NCI-H446 treated with DMSO at 0.1 percent for 48 hours (cell line): ENCODE measurements at places on chromosomes 13 and 19.

DNA sequence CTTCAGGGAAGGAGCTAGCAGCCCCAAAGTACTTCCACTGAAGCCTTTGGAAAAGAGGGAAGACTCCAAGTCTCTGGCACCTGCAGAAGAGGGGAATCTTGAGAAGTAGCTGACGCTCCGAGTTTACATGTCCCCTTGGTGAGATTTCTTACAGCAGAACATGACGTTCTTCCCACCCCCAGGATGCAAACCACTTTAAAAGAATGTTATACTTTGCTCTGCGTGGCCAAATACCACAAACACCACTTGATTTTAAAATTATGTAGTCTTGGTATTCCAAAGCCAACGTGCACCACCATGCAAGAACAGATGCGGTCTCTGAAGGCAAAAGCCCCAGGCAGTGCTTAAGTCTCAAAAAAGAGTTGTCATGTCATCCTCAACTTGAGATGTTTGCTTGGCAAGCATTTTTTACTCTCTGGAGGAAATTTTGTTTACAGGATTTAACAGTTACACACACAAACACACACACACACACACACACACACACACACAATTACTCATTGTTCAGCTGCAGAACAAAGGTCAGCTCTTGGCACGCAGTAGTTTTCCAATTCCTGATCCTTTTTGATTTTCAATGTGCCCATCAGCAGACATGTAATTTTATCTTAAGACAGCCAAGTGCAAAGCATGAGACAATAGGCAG lies 106.1 kb downstream of the RGCC start:
- DNase-seq: no peak

- no peak for DNase-seq
Observed at GRCh38 chr13:79681069-79681468, 200.1 kb downstream of the NDFIP2 start.

- no peak for DNase-seq
Observed at GRCh38 chr13:47511647-47512046, 489.4 kb downstream of the SUCLA2 start.

DNA sequence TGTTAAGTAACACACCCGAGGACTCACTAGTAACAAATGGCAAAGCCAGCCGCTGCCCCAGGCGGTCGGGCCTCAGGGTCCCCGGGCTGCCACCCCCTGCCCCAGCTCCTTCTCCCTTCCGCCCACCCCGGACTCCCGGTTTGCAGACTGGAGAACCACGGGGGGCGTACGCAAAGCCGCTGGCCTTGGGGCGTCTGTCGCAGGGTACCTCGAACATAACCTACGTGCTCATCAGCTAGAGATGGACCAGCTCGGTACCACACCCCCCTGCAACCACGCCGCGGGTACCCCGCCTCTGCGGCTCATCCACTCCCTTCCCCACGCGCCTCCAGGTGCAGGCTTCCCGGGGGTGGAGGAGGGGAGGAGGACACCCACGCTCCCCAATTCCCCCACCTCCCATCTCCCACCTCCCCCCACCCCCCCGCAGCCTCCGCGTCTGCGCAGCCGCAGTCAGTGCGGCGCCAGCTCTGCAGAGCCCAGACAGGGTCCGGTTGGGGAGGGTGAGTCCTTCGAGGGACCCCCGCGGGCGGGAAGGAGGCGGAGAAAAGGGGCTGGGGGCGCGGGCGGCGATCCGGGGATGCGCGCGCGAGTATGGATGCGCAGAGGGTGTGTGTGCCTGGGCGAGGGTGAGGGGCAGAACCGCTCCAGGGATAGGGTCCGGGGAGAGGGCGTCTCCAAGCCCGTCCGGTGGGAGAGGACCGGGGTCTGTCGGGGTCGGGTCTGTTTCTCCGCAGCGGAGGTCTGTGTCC lies at the start of gene SMIM17:
TSS of gene SMIM17 (plus strand) at position 449 of the 749 bp plus-strand sequence. CDS start 2,509 bp downstream, outside the sequence.
- DNase-seq: no peak

GRCh38 chr13:41578371-41578770 lies 121.0 kb downstream of the RGCC start:
- no peak for DNase-seq

DNA sequence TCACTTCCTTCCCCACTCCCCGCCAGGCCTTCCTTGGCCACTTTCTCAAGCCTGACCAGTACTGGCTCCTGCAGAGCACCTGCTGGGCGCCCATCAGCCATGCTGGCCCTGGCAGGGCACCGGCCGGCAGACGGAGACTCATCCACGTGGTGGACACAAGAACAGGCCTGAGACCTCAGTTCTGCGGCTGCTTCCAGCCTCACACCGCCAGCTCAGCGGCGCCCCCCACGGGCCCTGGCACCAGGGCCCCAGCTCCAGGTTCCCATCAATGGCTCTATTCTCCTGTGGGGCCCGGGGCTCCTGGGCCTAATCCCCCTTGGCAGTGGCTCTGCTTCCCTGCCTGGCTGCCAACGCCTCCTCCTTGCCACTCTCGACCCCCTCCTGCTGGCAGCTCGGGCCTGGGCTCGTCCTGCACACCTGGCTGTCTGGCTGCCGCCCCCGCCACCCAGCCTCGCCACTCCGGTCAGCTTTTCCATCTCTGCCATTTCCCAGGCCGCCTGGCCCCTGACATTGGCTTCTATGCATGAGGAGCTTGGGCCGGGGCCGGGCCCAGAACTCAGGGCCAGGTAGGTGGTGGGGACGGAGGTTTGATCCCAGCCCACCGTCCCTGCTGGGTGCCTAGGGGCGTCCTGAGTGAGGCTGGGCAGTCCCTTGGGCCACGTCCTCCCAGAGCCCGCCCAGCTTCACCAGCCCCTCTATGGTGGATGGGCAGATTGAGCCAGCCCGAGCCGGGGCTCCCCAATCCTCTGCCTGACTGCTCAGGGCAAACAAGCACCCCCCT lies 6.2 kb downstream of the NDUFA11 start:
- no peak for DNase-seq

- no peak for DNase-seq
Observed at GRCh38 chr13:52738719-52739467, 727 bp downstream of the CNMD start.

DNA sequence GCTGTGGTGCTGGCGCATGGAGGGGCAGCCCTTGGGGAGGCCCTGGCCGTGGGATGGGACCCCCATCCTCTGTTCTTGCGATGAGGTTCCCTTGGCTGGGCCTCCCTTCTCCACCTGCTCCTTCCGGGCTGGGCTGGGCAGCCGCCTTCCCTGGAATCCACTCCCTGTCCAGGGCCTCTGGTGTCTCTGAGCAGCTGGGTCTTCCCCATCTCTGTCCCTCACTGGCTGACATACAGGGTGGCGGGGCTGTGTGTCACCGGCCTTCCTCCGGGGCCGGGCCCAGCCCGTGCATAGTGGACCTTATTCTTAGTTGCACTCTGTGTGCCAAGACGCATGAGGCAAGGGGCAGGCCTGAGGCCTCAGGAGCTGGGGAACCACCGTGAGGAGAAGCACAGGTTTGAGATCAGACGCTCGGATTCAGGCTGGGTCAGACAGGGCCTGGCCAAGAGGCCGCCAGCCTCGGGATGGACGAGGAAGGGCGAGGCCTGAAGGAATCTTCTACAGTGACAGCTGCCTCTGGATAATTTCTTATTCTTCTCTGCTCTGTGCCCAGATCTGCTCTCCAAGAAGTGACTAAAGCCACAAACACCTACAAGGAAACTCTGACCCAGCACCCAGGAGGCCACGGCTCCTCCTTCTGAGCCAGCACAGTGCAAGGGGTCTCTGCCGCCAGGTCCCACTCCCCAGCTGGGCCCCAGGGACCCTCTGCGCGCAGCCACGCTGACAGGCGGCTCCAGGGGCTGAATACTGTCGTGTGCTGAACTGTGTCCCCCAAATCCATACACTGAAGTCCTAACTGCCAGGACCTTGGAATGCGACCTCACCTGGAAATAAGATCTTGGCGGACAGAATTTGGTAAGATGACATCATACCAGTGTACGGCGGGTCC lies 11.0 kb downstream of the SGTA start:
- DNase-seq: no peak

DNA sequence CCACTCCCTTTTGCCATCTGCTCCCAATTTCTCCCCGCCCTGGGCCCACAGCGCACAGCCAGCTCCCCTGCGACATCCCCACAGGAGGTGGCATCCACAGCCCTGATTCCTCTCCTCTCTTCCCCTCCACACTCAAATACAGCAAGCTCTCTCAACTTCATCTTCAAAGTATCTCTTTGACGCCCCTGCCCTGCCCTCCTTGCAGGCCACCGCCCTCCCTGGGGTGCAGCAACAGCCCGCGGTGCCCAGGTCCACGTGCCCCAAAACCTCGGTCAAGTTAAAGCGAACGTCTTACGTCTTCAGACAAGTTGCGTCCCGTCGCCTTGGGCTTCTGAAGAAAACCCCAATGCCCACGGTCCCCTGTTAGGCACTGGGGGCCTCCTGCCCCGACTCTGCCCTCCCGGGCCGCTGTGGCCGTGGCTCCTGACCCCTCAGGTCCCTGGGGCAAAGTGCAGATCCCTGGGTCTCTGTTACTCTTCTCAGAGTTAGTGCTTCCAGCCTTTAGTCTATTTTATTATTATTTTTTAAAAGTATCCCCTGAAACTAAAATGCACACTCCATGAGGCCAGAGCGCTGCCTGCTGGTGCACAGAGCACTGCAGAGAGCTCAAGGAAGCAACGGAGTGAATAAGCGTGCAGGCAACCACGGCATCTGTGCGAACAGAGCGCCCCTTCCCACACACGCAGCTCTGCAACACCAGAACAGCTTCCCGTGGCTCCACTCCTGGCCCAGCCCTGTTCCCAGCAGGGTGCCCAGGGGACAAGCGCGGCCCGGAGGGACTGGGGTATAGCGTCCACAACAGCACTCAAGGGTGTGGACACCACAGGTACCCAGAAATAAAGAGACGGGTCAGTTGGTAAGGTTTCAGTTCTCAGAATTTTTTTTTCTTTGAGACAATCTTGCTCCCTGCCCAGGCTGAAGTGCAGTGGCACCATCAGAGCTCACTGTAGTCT lies 26.4 kb downstream of the IL17D start:
- no peak for DNase-seq

DNA sequence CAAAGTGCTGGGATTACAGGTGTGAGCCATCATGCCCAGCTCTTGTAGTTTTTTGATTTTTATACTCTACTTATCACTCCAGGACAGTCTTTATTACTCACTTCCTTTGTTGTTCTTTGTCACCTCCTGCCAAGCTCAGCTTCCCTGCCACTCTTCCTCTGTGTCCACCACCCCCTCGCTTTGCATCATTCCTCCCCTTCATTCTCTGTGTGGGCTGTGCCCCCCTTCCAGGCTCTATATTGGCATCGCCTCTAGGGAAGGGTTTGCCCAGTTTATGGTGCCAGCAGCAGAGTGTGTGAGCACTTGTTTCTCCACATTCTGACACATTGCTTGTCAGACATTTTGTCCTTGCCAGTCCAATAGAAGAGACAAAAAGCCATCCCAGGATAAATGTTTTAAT lies 15.1 kb downstream of the ZNF302 start:
- no peak for DNase-seq

DNA sequence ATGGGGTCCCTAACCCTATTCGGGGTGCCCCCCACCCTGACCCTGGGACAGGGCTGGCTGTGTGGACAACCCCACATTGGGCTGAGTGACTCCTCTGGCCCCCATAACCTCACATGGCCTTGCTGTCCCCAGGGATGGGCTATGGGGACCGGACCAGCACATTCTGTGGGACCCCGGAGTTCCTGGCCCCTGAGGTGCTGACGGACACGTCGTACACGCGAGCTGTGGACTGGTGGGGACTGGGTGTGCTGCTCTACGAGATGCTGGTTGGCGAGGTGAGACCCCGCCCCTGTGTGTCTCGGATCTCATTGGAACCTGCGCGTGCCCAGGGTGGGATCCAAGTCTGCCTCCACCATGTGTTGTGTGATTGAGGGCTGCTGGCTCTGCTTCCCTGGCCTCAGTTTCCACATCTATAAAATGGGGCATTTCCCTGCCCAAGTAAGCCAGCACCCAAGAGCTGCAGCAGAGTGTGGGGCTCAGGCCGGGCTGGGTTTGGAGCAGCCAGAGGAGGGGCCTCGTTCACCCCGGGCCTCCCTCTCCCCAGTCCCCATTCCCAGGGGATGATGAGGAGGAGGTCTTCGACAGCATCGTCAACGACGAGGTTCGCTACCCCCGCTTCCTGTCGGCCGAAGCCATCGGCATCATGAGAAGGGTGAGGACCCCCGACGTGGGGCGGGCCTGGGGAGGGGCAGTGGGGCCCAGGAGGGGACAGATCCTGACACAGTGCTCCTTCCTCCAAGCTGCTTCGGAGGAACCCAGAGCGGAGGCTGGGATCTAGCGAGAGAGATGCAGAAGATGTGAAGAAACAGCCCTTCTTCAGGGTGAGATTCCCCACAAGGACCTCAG lies 4.9 kb downstream of the PTGER1 start:
- DNase-seq: no peak

GRCh38 chr19:47493378-47494210 lies 9.6 kb upstream of the KPTN start:
- no peak for DNase-seq
